Fibroblast of pulmonary artery (primary cell): ENCODE measurements at places on chromosomes 4 and X.

GRCh38 chr4:38570647-38571276, 93.2 kb upstream of the KLF3 start:
- no peak for DNase-seq

DNA sequence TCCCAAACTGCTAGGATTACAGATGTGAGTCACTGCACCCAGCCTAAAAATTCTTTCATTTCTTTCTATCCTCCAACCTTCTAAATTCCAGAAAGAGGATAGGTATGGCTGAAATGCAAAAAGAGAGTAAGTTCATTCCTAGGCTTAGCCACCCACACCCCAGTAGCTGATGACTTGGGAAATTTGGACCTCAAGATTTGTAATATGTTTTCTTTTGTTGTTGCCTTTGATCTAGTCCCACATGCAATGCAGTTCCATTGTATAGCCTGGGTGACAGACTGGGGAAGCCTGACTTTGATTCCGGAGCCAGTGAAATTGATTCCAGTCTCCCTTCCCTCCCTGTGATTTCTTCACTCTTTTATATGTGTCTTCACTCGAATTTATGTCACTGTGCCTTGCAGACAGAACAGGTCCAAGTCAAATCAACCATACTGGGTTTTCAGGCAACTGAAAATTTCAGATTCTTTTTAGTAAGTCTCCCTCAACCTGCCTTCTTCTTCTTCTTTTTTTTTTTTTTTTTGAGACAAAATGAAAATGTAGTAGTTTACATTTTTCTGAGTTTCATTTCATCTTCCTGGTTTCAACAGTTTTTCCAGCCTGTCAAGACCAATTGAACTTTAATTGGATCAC, 176.2 kb upstream of the RBPJ start:
- no peak for DNase-seq

DNA sequence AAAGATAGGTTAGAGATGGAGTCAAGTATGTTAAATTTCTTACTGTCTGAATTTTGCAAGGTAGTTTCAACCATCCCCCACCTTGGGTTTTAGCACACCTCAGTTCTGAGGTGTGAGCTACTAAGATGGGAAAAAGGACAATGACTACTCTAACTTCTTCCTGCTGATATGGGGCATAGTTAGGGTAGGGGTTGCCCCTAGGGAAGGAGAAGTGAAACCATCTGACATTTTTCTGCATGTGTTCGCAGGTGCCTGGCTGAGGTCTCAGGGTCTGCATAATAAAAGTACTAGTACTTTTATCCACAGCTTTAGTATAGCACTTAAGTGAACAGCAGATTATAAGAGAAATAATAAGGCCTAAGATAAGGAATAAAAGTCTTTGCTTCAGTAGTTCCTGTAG, 129.5 kb upstream of the CYSLTR1 start:
- DNase-seq: no peak

DNA sequence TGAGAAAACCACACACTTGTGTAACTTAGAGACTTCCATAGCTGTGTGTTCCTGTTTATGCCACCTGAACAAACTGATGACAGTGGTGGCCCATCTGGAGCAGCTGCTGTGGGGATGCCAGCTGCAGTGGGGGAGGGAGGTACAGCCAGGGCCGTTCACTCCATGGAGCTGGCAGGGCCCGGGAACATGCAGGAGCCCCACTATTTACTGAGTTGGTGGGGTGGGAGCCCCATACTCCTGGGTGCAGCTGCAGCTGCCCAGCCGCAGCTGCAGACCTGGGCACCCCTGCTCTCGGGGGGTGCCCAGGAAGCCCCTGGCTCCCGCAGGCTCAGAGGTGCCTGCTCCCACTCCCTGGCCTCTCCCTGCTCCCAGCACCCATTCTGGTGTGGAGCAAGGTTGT, 398.6 kb upstream of the RASGEF1B start:
- no peak for DNase-seq

DNA sequence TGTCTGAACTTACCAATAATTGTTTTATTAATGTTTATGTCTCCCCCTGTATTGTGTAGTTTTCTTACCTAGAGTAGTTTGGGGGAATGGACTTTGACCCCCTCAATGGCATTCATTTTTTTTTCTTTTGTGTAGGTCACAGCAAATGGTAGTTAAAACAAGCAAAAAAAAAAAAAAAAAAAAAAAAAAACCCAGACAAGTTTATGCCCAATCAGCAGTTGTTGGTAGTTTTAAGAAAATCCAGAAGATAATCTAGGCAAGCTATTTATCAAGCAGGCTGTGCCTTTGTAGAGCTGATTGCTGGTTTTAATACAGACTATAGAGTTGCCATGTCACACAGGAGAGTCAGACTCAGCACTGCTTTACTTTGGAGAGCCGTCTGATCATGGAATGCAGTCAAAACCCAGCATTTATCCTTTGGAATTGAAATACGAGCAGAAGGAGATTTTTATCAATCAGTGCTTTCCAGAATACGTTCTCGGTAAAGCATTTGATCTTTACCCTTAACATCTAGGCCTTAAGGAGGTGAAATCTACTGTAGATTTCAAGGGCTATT, 16.6 kb downstream of the DCUN1D4 start:
- no peak for DNase-seq

DNA sequence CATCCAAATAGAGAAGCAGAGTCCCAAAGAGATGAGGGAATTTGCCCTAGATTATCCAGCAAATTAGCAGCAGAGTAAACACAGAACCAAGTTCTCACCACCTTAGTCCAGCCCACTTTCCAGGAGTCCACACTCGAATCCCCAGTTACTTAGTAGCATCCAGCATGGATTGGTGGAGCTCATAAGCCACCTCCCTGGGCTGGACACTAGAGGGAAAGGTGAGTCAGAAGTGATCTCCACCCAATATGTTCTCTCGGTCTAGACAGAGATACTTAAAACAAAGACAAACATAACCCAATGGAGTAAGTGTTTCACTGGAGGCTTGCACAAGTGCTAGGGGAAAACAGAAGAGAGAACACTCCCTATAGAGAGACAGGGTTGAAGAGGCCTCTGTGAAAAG, 105.1 kb upstream of the CPEB2 start:
- DNase-seq: no peak

DNA sequence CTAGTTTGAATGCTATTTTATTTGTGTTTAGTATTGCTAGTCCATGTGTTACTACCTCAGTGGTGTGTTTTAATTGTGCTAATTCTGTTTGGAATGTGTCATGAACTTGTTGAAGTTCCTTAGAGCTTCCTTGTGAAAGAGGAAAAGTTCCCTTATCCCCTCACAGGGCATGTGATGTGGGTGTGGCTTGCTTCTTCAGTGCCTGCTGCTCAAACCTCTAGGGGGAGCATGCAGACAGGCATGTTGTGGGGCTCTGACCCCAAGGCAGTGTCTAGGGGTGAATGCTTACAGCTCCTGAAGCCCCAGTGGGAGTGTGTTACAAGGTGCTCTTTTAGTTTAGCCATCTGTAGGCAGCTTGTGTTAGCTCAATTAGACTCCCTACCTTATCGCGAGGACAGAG, 86.5 kb downstream of the MAGED4 start:
- DNase-seq: peak; percentile 2

DNA sequence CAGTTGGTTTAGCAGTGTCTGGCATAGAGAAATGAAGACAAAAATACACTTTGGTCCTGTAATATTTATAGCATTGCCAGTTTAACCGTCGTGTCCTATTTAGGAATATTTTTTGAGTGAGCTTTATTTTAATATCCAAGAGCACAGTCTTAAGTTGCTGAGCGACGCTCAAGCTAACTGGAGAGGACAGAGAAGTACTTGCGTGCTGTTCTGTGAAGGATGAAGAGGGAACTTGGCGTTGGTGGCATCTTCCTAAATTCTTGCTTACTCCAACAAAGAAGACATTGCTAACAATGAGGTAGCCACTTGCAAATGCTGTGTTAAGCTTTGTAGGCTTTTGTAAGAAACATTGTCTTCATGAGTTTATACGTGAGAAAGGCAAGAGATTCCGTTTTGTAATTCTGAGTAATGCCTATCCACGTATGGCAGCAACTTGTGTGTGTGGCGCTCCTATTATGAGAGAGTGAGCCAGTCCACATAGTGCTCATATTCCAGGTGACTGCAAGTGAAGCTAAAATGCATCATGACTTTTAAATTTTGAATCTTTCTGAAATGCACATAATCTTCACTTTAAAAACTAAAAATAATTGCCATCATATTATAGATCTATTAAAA, 50.6 kb downstream of the SYNPO2 start:
- DNase-seq: no peak

DNA sequence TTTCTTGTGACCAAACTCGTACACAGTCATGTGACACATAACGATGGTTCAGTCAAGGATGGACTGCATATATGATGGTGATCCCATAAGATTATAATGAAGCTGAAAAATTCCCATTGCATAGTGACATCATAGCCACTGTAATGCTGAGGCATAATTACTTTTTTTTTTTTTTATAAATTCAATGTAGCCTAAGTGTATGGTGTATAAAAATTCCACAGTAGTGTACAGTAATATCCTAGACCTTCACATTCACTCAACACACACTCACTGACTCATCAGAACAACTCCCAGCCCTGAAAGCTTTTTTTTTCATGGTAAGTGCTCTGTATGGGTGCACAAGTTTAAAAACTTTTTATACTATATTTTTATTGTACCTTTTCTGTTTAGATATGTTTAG, 105.0 kb downstream of the AREG start:
- DNase-seq: peak; percentile 39

DNA sequence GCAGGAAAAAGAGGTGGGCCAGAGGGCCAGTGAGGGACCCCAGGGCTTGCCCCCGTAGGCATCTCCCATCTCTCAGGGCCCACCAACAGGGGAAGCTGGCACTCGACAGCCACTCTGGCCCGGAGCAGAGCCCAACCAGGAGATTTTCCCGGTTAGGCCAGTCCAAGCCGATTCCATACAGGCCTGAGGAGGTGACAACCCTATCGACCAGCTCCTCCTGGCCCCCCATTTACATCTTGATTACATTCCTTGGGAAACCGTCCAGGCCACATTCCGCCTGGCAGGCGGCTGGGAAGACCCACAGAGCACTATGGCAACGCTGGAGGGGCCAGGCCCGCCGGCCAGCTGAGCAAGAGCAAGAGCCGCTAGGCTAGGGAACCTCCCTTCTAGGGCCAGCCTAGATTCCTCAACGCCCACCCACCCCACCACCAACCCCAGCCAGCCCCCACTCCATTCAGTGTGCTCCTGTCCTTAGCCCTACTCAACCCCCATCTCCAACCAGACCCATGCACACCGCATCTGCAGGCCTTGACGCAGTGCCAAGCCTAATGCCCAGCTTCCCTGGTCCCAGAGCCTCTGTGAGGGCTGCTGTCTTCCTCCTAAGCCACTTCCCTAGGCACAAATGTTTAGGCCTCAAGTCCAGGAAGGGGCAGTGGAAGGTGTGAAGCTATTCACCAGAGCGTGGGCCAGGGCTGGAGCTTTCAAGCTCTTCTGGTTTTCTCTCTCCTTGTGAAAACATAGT, 161.2 kb downstream of the EFNB1 start:
- DNase-seq: peak; percentile 84

- DNase-seq: no peak
Observed at GRCh38 chrX:132068405-132068804, 45.3 kb downstream of the STK26 start.

DNA sequence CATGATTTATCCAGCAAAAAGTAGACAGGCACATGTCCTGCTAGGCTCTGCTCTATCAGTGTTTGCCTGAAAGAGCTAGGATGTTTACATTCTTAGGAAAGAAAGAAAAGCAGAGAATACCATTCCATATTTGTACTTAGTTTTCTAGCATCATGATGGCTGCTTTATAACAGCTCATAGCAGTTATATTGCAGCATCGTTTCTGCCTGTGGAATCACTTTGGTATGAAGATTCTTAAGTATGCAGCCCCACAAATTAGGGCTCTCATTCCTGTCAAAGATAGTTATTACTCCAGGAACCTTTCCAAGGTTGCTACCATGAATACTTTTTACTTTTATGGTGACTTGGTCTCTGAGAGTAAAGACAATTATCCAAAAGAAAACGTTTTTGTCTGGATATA, 119.0 kb upstream of the MYOZ2 start:
- DNase-seq: peak; percentile 46

DNA sequence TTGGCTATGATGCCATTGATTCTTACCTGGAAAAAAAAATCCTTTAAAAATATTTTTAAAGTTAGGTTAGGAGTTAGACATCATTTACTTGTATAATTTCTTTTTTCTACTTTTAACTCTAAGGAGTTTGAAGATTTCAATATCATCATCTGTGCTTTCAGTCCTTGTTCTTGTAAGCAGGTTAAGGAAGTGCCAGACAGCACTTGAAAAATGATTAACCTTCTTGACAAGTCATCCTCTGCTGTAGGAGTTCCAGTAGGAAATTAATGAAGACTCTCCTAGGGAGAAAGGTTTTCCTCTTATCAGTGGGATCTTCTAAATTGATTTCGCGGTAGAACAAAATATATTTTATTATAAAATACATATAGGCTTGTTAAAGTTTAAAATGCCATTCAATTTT, 29.1 kb upstream of the ANAPC4 start:
- DNase-seq: no peak

- no peak for DNase-seq
Observed at GRCh38 chrX:19924285-19924684, 36.9 kb upstream of the SH3KBP1 start.

DNA sequence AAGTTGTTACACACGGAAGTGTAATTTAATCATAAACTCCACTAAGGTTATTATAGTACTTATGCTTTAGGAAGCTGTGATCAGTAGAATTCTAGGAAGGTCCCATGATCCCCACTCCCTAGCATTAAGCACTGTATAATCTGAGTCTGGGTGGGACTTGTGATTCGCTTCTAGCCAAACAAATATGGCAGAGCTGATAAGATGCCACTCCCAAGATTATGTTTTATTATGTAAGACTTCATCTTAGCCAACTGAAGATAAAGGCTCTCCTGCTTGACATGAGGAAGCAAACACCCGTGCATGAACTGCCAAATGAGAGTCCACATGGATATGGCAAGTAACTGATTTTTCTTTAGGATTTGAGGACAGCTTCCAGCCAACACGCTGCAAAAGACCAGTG, 186.4 kb upstream of the NDST3 start:
- DNase-seq: no peak

DNA sequence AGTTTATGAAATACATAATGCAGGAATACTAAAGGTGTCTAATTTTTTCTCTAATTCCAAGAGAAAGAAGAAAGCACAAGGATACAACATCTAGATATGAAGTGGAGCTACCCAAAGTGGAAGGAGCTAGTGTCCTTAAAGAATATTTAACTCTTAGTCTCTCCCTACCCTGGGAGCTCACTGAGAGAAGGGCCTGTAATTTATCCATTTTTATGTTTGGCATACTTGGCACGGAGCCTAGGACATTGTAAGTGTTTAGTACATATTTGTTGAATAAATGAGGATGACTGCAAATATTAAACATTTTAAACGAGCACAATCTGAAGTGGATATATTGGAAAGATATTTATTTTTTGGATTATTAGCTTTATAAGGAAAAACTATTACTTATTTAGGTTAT, 674.8 kb downstream of the IQCM start:
- DNase-seq: peak; percentile 41

DNA sequence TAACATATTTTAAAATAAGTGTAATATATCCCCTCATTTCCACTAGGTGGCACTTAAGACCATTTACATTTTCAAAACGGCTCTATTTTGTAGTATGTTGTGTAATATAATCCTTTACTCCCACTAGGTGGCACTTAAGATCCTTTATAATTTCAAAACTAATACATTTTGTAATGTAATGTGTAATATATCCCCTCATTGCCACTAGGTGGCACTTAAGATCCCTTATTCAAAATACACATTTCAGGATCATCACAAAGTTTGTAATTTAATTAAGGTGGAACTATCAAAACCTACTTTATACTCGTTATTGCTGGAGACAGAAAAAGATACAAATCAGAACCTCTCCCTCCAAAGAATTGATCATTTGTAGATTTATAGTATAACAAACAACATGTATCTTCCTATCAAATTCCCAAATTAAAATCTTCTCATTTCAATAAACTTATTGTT, 132.5 kb downstream of the ARHGAP6 start:
- DNase-seq: peak; percentile 85

- peak; percentile 18 for DNase-seq
Observed at GRCh38 chr4:174427571-174428140, 94.6 kb downstream of the HPGD start.
